Naive thymus-derived CD8-positive, alpha-beta T cell (primary cell): ENCODE measurements at places on chromosomes 5 and 9. TPM values are rescaled to one million over a fixed set of nuclear protein-coding genes. Genes with fewer than 3 reads are reported as not detected.

IFNA2 gene
- not detected for total RNA-seq

DNA sequence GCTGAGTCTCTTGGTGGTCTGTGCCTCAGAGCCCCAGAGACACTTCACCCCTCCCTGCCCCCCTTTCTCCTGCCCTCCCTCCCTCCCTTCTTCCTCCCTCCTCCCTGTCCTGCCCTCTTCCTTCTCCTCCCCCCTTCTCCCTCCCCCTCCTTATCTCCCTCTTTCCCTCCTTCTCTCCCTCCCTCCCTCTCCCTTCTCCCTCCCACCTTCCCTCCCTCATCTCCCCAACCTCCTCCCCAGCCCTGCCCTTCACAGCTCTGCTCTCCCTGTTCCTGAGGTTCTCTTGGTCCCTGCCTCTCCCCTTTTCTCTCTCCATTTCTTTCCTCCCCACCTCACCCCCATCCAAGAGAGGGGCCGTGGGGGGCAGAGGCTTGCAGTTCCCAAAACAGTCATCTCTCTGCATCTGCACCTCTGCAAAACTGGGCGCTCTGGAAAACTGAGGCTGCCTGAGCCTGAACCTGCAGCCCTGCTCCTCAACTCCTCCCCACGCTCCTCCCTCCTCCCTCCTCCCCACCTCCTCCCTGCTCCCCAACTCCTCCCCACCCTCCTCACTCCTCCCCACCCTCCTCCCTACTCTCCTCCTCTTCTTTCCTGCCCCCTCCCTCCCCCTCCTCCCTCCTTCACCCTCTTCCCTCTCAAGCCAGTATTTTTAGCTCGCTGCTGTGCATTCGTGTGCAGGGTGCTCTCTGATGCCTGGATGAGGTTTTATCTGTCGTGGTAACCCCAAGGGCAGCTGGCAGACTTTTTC is 219.1 kb downstream of the C9orf50 start:
- DNase-seq: no peak

DNA sequence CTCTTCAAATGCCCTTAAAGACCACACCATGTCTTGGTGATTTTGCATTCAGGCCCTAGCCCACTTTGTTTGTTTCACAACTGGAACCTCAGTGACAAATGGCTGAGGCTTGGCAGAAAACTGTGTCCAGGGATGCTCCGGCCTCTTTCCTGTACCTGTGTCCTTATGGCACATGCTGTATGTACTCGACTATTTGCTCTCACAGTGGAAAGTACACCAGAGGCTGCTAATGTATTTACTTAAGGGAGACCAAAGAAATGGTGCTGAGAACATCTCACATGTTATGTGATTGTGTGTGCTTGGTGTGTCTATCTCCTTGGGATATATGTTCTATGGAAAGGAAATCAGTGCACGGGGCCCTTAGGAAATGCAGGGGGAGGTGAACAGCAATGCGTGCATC is 263.3 kb downstream of the GADD45G start:
- DNase-seq: no peak

GRCh38 chr5:77167695-77168121 is 42.8 kb upstream of the PDE8B start:
- DNase-seq: no peak

- DNase-seq: no peak
Measured at GRCh38 chr5:66551945-66552344, 44.2 kb upstream of the MAST4 start.
